ENCODE measurements at places on chromosomes 5 and 9.

DNA sequence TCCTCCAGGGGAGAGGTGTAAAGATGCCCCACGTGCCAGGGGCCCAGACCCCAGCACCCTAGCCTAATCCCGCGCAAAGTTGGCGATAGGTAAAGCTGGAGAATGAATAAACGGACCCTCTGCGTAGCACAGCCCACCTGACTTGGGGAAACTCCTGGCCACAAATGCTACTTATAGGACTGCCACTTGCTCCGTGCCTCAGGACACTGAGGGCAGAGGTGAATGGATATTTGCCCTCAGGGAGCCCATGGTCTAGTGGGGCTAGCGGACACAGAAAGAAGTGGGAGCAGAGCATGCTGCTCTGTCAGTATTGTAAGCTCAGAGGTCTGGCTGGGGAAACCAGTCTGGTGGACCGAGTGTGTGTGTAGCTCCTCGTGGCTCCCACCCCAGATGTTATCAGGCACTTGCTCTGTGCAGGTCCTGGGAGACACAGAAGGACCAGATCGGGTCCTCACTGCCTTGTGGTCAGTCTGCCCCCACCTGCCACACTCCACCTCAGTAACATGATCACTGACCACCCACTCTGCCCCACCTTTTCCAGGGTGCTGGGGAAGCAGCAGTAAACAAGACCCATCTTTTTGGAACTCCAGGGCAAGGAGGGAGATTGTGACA, 841 bp downstream of the GRK6 start:
- no peak for DNase-seq

- no peak for DNase-seq
Measured at GRCh38 chr5:60379907-60380306, 320.1 kb downstream of the DEPDC1B start.

DNA sequence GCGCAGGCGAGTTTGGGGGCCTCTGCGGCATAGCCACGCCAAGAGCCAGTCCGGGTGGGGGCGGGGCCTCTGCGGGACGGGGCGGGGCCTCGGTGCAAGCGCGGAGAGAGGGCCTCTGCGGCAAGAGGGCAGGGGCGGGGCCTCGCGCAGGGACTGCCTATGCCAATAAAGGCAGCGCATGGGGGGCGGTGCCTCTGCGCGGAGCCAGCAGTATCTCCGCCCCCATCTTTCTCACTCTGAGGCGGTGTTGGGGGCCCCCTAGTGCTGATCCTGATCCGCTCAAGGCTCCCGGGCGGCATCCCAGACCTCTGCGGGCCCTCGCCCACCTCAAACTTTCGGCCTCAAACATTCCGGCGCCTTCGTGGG, 9.2 kb upstream of the GPRIN1 start:
- DNase-seq, result peak; percentile 56

DNA sequence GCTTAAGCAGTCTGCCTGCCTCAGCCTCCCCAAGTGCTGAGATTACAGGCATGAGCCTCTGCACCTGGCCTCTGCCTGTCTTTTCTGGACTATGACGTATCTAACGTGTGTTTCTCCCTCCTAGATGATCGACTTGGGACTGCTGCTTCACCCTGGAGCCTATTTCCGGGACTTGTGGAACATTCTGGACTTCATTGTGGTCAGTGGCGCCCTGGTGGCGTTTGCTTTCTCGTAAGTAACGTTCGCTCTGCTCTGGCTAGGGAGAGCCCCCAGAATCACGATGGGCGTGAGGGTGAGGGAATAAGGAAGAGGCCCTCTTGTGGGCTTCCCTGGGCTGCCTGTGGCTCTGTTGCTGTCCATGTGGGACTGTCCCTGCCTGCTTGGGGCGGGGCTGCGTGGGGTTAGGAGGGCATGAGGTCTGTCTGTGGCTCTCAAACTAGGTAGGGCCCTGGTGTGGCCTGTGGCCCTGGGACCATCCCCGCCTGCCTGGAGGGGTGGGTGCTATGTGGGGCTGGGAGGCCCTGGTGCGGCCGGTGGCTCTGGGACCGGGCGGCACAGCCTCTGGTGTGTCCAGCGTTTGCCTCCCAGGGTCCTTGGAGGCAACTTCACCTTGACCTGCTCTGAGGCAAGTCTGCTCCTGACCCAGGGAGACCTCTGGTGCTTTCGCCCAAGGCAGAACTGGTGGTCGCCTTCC, 171.7 kb downstream of the CACNA1B start:
- DNase-seq, result no peak

GRCh38 chr5:65672796-65673195, 48.0 kb downstream of the SHLD3 start:
- no peak for DNase-seq

GRCh38 chr5:1514027-1514818, 9.5 kb downstream of the LPCAT1 start:
- no peak for DNase-seq

GRCh38 chr5:113050721-113051382, 74.3 kb downstream of the DCP2 start:
- DNase-seq, result no peak

DNA sequence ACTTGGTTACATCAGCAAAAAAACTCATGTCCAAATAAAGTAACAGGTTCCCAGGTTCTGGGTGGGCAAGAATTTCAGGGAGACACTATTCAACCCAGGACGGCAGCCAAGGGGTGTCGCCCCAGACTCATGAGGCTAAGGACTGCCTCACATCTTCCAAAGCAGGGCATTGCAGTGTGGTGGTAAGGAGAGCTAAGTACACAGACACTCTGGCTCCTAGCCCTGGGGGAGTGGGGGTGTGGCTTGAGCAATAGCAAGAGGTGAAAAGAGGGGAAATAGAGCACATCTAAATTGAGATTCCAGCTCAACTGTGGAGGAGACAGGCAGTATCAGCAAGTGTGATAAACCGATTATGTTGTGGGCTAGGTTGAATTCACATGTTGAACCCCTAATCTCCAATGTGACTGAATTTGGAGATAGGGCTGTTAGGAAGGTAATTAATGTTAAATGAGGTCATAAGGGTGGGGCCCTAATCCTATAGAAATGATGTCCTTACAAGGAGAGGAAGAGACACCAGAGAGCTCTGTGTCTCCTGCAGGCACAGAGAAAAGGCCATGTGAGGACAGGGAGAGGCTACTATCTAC, 49.9 kb upstream of the MARCHF11 start:
- DNase-seq, result no peak

- no peak for DNase-seq
Measured at GRCh38 chr5:122844910-122845228, 544 bp upstream of the SNX24 start.

GRCh38 chr5:112276991-112277390, 142.1 kb downstream of the EPB41L4A start:
- DNase-seq, result no peak

- DNase-seq, result no peak
Measured at GRCh38 chr9:132969783-132970182, 8.7 kb upstream of the GFI1B start.

GRCh38 chr5:176553260-176554085, 4.3 kb downstream of the CDHR2 start:
- DNase-seq, result no peak

DNA sequence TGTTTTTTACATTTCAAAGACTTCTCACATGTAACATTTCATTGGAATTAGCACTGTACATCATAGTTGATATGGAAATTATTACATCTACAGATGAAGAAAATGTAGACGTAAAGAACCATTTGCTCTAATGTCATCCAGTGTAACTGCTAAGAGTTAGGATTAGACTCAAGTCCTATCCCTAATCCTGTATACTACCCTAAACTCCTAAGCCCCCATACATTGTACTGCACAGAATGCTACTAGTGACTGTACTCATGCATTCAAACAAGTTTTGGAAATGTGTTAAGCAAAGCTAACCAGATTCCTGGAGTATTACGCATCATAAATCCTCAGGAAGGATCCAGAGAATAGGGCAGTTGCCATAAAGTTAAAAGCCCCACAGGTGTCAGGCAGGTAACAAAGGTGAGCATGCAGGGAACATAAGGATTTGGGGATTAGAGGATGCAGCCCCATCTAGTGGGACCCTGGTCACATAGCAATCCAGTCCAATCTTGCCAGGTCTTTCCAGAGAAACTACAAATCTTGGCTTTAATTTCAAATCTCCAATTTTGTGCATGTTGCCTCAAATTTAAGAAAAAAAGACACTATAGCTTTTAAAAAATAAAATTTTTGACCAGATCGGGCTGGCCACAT, 32.0 kb downstream of the HAVCR1 start:
- no peak for DNase-seq

- no peak for DNase-seq
Measured at GRCh38 chr9:112439825-112440224, 46.8 kb upstream of the KIAA1958 start.

DNA sequence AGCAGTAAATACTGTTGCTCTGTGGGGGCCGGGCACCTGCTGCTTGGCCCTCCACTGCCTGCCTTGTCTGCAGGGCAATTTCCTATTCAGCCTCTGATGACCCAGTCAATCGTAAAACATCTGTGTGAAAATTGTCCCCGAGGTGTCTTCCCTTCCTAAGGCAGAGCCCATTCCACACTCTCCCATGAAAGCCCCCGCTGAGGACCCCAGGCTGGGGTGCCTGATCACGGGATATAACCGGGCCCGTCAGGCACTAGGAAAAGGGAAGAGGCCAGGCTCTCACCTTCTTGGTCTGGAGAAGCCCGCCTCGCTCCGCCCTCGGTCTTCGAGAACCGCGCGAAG, 27.2 kb upstream of the SCGB3A1 start:
- DNase-seq, result no peak

- no peak for DNase-seq
Measured at GRCh38 chr9:89010056-89010455, 18.8 kb downstream of the S1PR3 start.

- no peak for DNase-seq
Measured at GRCh38 chr5:142420561-142421227, 95.9 kb upstream of the SPRY4 start.

DNA sequence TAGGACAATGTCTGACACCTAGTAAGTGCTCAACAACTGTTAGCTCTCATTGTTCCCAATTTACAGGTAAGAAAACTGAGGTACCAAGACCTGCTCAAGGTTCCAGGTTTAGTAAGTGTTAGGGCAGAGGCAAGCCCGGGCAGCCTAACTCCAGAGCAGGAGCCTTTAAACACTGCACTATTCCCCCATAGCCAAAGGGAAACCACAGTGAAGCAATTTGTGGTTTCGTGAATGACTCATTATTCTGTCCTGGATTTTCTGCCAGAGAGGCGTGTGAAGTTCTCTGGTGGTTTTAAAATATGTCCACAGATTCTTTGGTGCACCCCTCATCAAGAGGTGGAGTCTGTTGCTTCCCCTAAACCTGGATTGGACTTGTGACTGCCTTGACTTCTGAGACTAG, 1.0 kb upstream of the MCC start:
- DNase-seq, result no peak

GRCh38 chr9:122562134-122562760, 9.3 kb downstream of the OR1N2 start:
- DNase-seq, result no peak

GRCh38 chr5:37806016-37806415, 33.8 kb downstream of the GDNF start:
- DNase-seq, result no peak

- no peak for DNase-seq
Measured at GRCh38 chr5:171462928-171463861, 43.7 kb downstream of the FGF18 start.

DNA sequence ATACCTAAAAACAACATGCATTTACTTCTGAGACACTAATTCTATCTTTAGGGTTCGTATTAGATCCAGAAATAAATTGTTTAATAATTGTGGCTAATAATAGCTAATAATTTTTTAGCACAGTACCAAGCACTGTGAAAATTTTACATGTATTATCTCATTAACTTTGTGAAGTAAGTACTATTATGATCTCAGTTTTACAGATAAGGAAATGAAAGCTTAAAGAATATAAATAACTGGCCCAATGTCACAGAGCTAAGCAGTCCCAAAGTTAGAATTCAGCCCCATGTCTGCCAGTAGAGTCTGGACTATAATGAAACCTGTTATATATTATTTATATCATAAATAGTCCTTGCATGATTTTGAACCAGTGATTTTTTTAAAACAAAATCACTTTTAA, 163.3 kb downstream of the NIPBL start:
- DNase-seq, result no peak

GRCh38 chr9:2878701-2879100, 34.8 kb upstream of the PUM3 start:
- DNase-seq, result no peak

- no peak for DNase-seq
Measured at GRCh38 chr5:19874811-19875210, 113.2 kb downstream of the CDH18 start.

GRCh38 chr9:94298949-94299599, 29.4 kb downstream of the NUTM2F start:
- no peak for DNase-seq

GRCh38 chr5:174801798-174802197, 77.4 kb downstream of the MSX2 start:
- no peak for DNase-seq

DNA sequence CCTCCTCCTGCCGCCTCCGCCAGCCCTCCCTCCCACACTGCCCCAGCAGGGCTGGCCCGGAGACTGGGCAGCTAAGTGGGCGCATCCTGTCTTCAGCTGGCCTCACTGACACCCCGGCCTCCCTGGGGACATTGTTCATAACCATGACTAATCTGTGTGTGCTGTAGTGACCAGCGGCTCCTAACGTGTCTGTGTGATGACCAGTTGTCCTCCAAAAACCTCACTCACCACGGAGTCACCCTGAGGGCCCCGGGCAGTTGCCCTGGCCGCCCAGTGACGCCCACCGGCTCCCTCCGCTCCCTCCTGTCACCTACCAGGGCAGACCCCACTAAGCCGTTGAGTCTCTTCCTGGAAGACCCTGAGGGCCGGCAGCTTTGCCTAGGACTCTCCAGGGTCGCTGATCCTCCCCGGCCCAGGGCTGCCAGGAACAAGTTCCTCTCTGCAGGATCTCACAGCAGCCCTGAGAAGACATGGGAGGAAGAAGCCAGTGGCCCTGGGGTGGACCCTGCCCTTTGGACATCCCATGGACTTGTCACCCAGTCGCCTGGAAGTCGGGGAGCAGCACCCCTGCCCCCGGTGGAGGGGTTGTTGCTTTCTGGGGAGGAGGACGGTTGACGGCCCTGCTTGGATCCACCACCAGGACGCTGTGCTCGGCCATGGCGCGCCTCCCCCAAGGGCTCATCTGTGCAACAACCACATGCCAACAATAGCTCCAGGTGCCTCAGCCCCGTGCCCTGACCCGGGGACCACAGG, 110.2 kb upstream of the LMX1B start:
- DNase-seq, result no peak

- no peak for DNase-seq
Measured at GRCh38 chr5:139140591-139141071, 57.5 kb downstream of the SIL1 start.

GRCh38 chr9:89610391-89610925, 5.6 kb downstream of the GADD45G start:
- no peak for DNase-seq
